Central memory CD4-positive, alpha-beta T cell (primary cell): ENCODE measurements at places on chromosomes 2 and 18.

DNA sequence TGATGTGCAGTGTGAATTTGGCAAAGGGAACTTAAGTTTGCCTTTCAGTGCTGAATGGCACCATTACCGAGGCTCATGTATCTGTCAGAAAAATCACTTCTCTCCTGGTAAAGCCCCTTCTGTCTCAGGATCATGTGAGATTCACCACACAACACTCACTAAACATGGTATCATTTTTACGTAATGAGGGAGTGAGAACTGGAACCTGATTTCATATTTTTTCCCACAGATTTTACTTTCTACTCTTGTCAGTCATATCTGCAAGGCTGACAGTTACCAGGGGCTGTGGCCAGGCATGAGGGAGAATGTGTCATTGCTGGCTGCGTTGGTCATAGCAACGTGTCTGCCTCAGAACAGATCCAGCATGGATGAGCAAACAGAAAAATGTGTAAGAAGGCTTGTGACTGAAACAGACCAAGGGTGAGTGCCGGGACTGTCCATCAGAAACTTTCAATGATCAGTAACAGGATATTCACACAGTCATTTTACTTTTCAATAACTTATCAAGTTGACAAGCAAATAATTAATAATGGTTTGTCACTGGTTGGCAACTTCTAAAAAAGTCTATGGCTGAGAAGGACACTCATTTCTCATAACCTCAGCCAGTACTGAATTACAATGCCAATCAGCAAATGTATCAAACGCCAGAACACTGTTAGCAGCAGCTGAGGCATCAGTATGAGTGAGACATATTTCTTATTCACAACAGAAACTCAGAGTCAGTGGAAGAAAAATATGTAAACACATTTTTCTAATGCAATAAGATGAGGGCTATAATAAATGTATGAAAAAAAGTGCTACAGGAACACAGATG lies 100.5 kb downstream of the CDC42EP3 start:
- DNase-seq, result no peak

DNA sequence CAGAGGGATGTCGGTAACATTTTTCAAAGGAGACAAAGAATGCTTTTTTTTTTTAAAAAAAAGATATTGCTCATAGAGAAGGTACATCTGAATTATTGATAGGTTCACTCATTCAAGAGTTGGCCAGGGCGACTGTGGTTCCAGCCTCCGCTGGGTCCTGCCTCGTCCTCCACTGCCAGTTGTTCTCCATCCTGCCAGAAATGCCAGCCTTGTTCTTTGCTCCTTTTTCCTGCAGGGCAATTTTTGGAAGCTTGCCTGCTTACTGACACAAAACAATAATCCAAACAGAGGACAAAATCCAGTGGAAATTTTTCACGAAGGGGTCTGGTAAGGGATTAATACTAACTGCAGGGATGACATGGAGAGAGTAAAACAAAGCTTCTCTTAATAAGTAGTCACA lies 1113.0 kb downstream of the CBLN2 start:
- DNase-seq, result no peak

- DNase-seq, result no peak
Observed at GRCh38 chr18:79559436-79559835, 120.2 kb upstream of the CTDP1 start.

DNA sequence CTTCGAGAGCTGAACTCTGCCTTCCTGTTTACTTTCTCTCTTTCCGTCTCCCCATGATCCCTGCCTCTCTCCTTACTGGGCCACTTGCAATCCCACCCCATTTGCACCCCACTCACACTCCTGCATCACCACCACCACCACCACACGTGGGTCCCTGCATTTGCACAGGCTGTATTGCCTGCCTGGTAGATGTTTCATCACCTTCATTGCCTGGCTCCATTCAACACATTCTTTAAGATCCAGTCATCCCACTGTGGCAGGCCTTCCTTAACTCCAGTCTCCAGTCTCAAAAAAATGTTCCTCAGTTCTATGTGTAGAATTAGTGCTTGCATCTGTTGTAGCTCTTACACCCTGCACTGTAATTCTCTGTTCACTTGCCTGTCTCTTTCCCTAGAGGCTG lies 13.9 kb downstream of the NOSTRIN start:
- no peak for DNase-seq

- no peak for DNase-seq
Observed at GRCh38 chr18:11387880-11388279, 221.5 kb upstream of the SLC35G4 start.

DNA sequence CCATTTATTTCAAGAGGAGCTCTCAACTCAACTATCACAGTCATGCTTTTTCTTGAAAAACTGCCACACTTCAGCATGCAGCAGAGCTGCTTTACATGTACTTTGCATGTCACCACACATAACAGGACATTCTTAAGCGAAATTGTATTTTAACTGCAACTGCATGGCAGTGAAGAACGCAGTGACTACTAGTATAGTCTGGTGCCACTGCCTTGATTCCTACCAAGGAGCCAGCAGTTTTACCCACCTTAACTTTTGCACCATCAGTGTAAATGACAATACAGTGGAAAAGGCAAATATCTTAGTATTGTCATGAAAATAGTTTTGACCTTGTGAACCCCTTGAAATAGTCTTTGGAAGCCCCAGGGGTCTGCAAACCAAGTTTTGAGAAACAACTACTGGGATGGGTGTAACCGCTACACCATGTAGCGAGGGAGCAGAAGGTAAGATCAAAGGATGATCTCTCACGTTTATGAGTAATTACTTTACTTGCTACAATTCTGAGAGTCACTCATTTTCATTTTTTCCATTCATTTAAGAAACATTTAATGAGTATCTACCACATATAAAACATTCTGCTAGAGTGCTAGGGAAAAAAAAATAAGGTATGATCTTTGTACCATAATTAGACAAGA lies 32.3 kb upstream of the MPP4 start:
- DNase-seq, result no peak

DNA sequence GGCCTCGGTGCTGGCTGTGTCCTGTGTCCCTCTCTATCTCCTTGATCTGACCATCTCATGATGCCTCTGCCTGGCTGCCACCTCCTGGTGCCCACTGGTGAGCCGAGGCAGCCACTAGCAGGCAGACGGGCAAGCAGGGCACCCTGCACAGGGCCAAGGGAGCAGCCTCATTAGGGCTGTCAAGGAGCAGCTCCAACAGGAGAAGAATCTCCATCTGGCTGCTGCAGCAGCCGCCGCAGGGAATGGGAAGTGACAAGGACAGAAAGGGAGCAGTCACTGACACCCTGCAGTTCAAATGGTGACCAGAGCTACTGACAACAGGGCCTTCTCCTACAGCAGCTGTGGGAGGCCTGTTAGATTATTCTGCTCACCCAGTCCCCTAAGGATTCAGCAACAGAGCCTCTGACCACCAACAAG lies 32.6 kb downstream of the ALPK2 start:
- no peak for DNase-seq

GRCh38 chr2:170928036-170928823 lies 823 bp upstream of the GORASP2 start:
- no peak for DNase-seq

DNA sequence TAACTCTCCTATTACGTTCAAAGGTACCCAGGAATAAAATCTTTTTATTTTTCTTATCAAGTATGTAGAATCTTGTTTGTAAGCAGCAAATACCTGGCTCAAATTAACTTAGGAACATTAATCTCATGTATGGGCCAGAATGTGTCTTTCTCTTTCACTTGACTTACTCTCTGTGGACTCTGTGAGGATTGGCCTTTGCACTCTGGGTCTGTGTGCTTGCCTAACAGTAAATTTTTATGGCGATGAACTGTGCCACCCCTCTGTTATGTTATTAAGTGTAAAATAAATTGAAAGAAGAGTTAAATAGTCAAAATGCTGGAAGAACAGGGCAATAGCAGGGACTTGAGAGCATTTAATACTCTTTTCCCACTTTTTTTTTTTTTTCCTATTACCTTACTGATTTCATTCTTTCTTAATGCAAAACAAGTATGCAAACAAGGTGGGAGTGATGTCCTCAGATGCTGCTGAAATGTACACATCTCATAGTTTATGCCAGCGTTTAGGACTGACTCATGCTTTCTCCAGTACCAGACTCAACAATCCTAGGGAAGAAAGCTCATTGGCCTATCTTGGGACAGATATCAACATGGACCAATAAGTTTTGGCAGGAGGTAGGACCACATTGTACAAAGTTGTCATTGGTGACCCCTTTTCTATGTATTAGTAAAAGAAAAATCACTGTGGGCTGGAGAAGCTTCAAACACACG lies 25.5 kb downstream of the LYPD6 start:
- no peak for DNase-seq

- no peak for DNase-seq
Observed at GRCh38 chr2:72893594-72894319, 6.5 kb downstream of the SPR start.
